ENCODE measurements at places on chromosomes 16 and 17. TPM values are rescaled to one million over a fixed set of nuclear protein-coding genes. Genes with fewer than 3 reads are reported as not detected.

The SSTR5 gene
- total RNA-seq = not detected

The AATK gene
- total RNA-seq = 22.7 TPM

The SDK2 gene
- total RNA-seq = 0.89 TPM

The SHCBP1 gene
- total RNA-seq = 0.94 TPM

DNA sequence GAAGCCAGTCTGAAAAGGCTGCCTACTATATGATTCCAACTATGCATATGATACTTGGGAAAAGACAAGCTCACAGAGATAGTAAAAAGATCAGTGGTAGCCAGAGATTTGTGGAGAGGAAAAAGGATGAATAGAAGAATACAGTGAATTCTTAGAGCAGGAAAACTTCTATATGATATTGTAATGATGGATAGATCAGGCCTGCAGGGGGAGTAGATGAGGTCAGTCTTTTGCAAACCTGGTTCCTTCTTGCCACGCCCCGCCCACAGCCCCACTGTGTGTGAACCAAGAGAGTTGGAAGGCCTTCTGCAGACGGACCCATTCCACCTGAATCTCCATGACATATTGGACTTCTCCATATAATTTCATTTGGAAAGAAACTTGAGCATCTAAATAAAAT, 761 bp upstream of the CCL8 start:
- no peak for ATAC-seq

DNA sequence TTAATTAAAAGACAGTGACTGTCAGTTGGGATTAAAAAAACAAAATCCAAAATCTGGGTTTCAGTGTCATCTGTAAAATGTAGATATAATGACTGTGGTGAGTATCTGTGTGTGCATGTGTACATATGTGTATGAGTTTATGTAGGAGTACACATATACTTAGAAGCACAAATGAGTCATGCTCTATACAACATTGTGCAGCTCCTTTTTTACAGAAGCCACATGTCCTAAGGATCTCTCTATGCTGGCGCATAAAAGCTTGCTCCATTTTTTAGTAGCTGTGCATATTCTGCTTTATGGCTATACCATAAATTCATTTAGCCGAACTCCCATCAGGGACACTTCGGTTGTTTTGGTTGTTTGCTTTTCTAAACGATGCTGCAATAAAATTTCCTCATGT, 125.2 kb upstream of the EEF2KMT start:
- ATAC-seq = no peak

GRCh38 chr17:52026075-52026474, 132.4 kb downstream of the CA10 start:
- no peak for ATAC-seq

DNA sequence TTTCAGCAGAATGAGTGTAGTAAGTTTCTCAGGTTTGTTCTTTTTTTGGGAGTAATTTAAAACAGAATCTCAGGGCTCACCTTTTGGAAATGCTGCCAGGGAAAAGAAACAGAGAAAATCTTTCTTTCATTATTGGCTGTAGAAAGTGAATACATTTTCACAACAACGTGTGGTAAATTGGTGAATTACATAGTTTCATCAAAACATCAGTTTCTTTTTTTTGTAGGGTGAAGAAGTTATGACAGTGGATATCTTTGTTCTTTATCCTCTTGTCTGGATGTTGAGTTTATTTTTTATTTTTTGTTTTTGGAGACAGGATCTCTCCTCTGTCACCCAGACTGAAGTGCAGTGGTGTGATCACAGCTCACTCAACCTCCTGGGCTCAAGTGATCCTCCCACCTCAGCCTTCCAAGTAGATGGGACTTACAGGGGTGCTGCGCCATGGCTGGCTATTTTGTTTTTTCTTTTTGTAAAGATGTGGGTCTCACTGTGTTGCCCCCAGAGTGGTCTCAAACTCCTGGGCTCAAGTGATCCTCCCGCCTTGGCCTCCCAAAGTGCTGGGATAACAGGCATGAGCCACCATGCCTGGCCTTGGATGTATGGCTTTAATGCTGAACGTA, 2.4 kb downstream of the ZNF267 start:
- ATAC-seq = no peak

- no peak for ATAC-seq
Observed at GRCh38 chr17:67258821-67259468, 13.9 kb upstream of the HELZ start.

GRCh38 chr16:15513156-15513555, 78.8 kb downstream of the BMERB1 start:
- ATAC-seq = no peak

- no peak for ATAC-seq
Observed at GRCh38 chr16:83113811-83114210, 487.0 kb downstream of the CDH13 start.

DNA sequence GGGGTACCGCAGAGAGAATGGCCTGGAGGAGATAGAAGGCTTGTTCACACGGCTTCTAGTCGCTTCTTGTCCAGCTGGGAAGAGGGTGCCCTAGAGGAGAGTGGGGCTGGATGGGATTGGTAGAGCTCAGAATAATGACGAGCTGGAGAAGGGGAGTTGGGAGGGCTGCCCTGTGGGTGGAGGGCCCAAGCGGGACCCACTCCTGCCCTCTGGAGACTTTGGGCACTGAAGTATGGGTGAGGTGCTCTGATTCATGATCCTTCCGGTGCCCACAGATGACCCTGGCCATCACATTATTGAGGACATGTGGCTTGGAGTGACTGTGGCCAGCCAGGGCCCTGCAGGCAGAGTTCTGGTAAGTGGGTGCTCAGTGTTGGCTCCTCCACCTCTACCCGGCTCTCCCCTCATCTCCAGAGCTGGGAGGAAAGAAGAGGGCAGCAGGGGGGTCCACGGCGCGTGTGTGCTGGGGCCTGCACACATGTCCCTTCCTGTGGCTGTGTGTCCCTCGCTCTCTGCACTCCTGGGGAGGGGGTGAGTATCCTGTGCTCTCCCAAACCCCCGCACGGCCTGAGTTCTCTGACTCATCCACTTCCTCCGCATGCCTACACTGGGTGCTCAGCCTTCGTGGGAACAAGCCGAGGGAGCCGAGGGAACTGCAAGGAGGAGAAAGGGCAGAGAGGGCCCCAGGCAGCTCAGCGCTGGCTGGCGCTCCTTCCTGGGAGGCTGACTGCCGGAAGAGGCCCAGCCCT, 8.5 kb downstream of the ITGA3 start:
- peak; percentile 50 for ATAC-seq

DNA sequence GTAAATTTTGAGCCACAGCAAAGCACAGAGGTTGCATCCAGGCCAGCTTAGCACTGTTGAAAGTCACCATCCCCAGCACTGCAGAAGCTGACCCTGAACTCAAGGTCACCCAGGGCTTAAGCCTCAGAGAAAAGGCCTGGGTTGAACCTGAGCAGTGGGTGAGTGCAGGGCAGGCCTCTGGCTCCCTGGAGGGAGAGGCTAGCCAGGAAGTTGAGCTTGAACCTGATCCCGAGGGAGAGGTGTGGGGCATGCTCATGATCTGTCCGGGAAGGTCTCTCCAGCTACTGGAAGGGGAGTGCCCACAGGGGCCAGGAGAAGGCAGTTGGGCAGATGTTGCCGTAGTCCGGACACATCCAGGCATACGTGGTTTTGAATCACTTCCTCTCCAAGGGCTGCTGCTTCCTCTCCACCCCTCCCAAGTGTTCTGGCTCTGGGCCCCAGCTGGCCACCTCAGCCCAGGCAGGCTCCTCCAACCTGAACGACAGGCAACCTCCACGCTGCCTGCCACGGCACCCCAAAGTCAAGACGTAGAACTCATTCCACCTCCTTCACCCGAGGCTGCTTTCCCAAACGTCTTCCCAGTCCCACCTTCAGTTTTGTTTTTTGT, 18.4 kb downstream of the CARHSP1 start:
- peak; percentile 82 for ATAC-seq

Measured in gastroesophageal sphincter (tissue), 4 donors.